ENCODE measurements at places on chromosomes 16 and 17. TPM values are rescaled to one million over a fixed set of nuclear protein-coding genes. Genes with fewer than 3 reads are reported as not detected.

SOST gene
- not detected for polyA plus RNA-seq

AHSP gene
- polyA plus RNA-seq: not detected

ITGAL gene
- 1.2 TPM for polyA plus RNA-seq

WFIKKN2 gene
- not detected for polyA plus RNA-seq

CRYBA1 gene
- not detected for polyA plus RNA-seq

TBC1D26 gene
- polyA plus RNA-seq: 0.08 TPM

BMERB1 gene
- 2.5 TPM for polyA plus RNA-seq

SYT17 gene
- polyA plus RNA-seq: 0.85 TPM

AXIN2 gene
- polyA plus RNA-seq: 55.0 TPM

TLCD1 gene
- 14.9 TPM for polyA plus RNA-seq

SGF29 gene
- polyA plus RNA-seq: 5.4 TPM

C16orf92 gene
- not detected for polyA plus RNA-seq

MT2A gene
- polyA plus RNA-seq: 135 TPM

KRT33B gene
- not detected for polyA plus RNA-seq

CD300LD gene
- not detected for polyA plus RNA-seq

GJD3 gene
- polyA plus RNA-seq: not detected

TBC1D28 gene
- polyA plus RNA-seq: not detected

RRAD gene
- polyA plus RNA-seq: 1.1 TPM
